ENCODE measurements at places on chromosomes 7 and 10.

GRCh38 chr10:76311752-76312636 is 880.6 kb downstream of the LRMDA start:
- peak; percentile 83 for DNase-seq

DNA sequence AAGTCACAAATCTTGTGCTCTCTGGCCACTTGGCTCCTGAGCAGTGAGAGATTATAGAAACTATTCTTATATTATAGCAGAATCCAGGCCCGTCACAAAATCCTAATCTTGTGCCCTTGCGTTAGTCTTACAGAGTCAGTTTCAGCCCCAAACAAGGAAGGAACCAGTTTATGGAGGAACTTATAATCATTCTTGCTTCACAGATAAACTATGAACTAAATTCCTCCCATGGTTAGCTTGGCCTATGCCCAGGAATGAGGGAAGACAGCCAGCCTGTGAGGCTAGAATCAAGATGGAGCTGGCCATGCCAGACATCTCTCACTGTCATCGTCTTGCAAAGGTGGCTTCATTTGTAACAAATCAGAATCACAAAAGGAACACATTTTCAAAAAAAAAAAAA is 199.7 kb upstream of the PITRM1 start:
- DNase-seq: no peak

DNA sequence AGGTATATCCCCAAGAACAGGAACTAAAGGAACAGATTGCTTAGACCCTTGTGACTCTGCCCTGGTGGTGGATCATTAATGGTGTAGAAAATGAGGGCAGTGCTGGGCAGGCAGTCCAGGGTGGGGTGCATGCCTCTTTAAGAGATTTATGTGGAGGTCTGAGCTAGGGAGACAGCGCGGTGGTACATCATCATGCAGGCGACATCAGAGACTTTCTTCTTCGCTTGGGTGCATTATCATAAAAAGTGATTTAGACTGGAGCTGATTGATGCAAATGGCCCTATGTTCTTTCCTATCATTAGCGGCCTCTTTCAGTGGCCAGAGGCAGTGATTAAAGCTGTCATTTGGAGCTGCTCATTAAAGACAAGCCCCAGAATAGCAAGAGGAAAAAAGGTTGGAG is 519.1 kb upstream of the GALNT17 start:
- DNase-seq: no peak

GRCh38 chr7:80654887-80655340 is 16.5 kb downstream of the CD36 start:
- no peak for DNase-seq

GRCh38 chr7:158030566-158030965 is 557.1 kb downstream of the PTPRN2 start:
- DNase-seq: no peak

- no peak for DNase-seq
Measured at GRCh38 chr7:151936207-151936606, 20.0 kb upstream of the GALNTL5 start.

GRCh38 chr7:30348083-30348560 is 63.7 kb downstream of the ZNRF2 start:
- DNase-seq: no peak

GRCh38 chr7:128673571-128673970 is 1.5 kb downstream of the GARIN1A start:
- DNase-seq: no peak

DNA sequence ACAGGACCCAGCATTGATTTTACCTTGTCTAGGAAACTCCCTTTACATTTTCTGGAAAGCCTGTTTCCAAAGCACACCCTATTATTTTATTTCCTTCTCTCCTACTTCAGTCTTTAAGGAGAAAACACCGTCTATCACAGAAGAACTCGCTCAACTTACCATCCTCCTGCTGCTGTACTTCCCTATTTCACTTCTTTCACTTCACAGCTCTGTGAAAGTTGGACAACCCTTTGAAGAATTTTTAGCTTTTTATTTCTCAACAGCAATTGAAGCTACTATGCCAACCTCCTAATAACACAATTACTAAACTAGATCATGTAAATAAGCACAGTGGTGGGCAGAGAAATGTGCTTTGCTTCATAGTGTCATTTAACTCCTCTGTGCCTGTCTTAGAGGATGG is 166.5 kb downstream of the TFEC start:
- DNase-seq: no peak

GRCh38 chr10:102492344-102492939 is 10.1 kb downstream of the ACTR1A start:
- no peak for DNase-seq

- no peak for DNase-seq
Measured at GRCh38 chr7:93980744-93981479, 23.2 kb downstream of the BET1 start.

DNA sequence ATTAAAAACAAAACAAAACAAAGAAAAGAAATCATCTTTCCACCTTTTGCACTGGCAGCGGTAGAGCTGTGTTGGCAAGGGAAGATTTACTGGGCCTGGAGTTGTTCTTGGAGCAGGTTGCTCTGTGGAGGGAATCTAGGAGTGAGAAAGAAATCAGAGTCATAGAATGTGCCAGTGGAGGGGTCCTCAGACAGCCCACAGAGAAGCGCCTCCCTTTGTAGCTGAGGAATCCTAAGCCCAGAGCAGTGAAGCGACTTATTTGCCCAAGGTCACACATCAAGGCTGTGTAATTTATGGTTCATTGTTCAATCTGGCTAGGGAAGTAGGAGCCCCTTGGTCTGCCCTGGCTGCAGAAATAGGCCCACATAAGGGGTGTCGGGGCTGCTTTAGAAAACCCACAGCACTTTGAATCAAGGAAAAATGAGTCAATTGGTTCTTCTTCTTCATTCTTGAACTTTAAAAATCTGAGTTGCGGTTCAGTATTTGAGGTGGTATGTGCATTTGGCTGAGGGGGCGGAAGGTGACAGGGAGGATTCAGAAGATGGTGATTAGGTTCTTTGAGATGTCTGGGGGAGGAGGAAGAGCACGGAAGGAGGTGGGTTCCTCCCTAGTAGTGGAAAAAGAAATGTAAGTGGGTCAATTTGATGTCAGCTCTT is 253.7 kb downstream of the PTEN start:
- DNase-seq: no peak

DNA sequence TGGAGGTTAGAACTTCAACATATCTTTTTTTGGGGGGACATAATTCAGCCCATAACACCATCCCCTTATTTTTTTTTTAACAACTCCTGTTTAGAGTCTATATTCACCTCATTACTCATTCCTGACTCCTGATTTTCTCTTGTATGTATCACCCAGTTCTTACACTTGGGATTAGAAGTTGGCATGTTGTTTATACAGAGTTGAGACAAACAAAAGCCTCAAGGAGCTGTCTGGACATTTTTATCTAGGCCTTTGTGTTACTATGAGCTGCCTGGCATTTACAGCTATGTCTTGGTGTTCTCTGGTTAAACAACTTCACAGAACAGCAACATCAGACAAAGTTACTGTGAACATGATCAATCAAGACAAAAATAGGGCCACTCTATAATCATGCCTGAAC is 517.5 kb downstream of the KIF20B start:
- DNase-seq: no peak

GRCh38 chr10:6909905-6910560 is 330.0 kb upstream of the PRKCQ start:
- no peak for DNase-seq

DNA sequence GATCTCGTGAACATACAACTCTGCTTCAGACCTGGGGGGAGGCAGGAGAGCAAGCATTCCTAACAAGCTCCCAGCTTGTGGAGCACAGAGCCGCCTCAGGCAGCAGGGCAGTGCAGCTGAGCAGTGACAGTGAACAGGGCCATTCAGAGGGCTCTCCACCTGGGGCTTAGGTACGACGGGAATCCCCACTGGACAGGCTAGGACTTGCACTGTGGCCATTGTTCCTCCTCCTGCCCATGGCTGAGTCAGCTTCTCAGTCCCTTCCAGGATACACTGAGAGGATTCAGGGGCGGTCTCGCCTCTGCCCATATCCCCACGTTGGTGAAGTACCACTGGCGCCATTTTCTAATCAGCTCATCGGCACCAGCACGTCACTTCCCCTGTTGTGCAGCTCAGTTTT is 71.1 kb downstream of the FIGNL1 start:
- no peak for DNase-seq

DNA sequence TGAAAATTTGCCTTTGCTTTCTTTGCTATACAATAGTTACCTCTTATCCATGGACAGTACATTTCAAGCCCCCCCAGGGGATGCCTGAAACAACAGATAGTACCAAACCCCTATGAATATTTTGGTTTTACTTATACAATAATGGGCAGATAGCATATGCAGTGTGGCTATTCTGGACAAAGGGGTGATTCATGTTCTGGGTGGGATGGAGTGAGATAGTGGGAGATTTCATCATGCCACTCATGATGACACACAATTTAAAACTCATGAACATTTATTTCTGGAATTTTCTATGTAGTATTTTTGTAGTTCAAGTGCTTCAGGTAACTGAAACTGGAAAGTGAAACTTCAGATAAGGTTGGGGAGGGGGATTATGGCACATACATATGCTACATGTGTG is 12.0 kb downstream of the STARD3NL start:
- no peak for DNase-seq

DNA sequence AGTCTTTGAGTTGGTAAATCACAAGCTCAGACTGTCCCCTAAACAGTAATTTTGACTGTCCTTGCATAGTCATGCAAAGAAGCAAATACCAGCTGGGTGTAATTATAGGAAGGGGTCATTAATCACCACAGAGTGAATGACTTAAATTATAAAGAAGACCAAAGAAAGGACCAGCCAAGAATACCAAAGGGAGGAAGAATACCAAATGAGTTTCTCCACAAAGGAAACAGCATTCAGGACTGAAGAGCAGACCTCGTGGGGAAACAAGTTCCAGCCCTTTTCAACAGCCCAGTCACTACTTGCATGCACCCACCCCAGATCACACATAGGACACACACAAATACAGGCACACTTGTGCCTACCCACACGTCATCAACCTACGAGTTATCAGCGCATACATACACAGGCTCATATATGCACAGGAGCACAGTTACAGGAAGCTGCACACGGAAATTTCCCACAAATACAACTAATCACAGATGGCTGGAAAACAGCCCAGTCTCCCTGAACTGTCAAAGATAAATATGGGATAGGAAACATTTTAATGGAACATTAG is 77.6 kb downstream of the DENND2A start:
- DNase-seq: no peak

GRCh38 chr7:35729061-35729783 is 34.3 kb upstream of the HERPUD2 start:
- peak; percentile 69 for DNase-seq
